ENCODE measurements at places on chromosomes 6 and 20.

DNA sequence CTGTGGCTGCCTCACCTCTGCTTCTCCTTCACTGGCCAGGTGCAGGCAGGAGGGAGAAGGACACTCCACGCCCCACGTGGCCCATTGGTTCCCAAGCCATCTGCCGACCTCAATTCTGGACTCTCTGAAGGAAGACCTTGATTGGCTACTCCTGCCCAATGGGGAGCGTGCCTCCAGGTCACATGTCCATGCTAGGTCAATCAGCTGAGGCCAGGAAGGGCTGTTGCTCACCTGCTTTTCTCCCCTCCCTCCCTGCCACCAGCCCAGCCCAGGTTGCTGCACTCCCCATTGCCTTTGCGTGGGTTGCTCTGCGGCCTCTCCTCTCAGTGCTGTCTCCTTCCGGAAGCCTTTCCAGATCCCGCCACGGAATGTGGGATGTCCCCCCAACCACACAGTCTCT, 21.9 kb upstream of the CDH4 start:
- DNase-seq, result no peak

- DNase-seq, result no peak
Observed at GRCh38 chr6:51584163-51584562, 503.2 kb downstream of the PKHD1 start.

DNA sequence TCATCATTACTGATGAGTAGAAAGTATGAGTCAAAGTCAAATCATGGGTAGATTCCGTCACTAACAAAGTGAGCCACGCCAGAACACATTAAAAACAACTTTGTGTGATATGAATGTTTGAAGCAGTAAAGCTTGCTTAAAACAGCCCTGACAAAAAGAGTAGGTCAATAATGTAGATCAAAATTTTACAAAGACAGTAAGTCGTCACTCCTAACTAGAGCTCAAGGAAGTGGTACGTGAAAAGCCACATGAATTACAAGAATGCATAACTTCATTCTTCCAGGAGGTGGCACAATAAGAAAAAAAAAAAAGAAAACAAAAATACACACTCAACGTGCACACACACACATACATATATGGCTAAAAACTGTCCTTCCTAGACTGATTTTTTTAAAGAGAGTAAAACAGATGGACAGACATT, 69.9 kb downstream of the HACE1 start:
- DNase-seq, result peak; percentile 65

- no peak for DNase-seq
Observed at GRCh38 chr6:119978274-119978889, 628.8 kb upstream of the MAN1A1 start.

GRCh38 chr6:109991201-109992101, 13.3 kb downstream of the GPR6 start:
- DNase-seq, result no peak

GRCh38 chr6:118826096-118826495, 67.9 kb upstream of the ASF1A start:
- DNase-seq, result no peak
